ENCODE measurements at places on chromosomes 11 and 22.

- DNase-seq: no peak
Observed at GRCh38 chr11:118914178-118914918, 11.4 kb downstream of the BCL9L start.

GRCh38 chr11:72712841-72713240 is 38.6 kb upstream of the PDE2A start:
- DNase-seq: no peak

DNA sequence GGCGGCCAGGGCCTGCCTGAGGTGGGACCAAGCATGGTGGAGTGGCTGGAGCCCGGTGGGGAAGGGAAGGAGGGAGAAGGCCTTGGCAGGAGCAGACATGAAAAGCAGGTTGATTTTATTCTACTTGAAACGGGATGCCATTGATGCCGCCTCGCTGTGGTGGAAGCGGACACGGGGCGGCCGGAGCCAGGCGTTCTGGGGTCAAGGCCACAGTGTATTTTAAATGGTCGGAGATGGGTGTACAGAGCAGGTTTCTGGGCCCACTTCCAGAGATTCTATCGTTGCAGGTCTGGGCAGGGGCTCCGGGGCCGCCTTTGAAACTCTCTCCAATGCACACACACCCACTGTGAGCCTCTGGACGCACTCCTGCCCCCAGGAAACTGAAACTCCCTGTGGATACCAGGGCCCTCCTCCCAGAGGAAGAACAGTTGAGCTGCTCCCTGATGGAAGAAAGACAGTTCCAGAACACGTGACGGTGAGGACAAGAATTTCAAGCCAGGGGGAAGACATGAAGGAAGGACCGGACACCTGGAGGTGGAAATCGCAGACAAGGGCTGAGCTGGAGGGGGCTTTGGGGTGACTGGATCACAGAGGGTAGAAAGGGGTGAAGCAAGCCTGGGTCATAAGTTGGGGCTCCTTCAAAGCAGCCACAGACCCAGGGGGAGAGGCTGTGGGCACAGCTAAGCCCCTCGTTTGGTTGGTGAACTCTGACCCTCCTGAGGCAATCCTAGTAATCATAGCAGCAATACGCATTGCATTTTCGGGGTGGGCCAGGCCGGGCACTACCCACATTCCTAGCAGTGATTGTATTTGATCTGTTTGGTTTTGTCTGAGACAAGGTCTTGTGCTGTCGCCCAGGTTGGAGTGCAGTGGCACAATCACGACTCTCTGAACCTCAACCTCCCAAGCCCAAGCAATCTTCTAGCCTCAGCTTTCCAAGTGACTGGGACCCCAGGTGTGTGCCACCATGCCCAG is 12.3 kb upstream of the LINC01488 start:
- DNase-seq: no peak

GRCh38 chr22:19716041-19716828 is 1.9 kb downstream of the SEPTIN5 start:
- DNase-seq: no peak

GRCh38 chr11:15157181-15157580 is 42.5 kb downstream of the INSC start:
- no peak for DNase-seq
